ENCODE measurements at places on chromosomes 11 and 22. TPM values are rescaled to one million over a fixed set of nuclear protein-coding genes. Genes with fewer than 3 reads are reported as not detected.

The MS4A7 gene
- total RNA-seq, result 35.5 TPM

The KRTAP5-1 gene
- not detected for total RNA-seq

The GUCY1A2 gene
- total RNA-seq, result 2.4 TPM

The FERMT3 gene
- total RNA-seq, result 13.8 TPM

The CCDC81 gene
- 0.70 TPM for total RNA-seq

The JOSD1 gene
- total RNA-seq, result 21.7 TPM

The UPK3A gene
- not detected for total RNA-seq

The TMPRSS6 gene
- total RNA-seq, result not detected

The OR5D14 gene
- not detected for total RNA-seq

The TNNT3 gene
- 58.7 TPM for total RNA-seq

The VWA5A gene
- 7.1 TPM for total RNA-seq

The PANX2 gene
- 1.6 TPM for total RNA-seq

The CATSPERZ gene
- total RNA-seq, result not detected

The DGCR6 gene
- 11.2 TPM for total RNA-seq

The TRPM5 gene
- total RNA-seq, result not detected

The DNAJB7 gene
- not detected for total RNA-seq

The MIOX gene
- total RNA-seq, result not detected

The KDM4D gene
- total RNA-seq, result 1.1 TPM

The CTSD gene
- 717 TPM for total RNA-seq

The C11orf52 gene
- 2.7 TPM for total RNA-seq

The FGF3 gene
- total RNA-seq, result not detected

The APOL3 gene
- 22.9 TPM for total RNA-seq

The C11orf42 gene
- total RNA-seq, result not detected

The SREBF2 gene
- 77.8 TPM for total RNA-seq

The HPS4 gene
- total RNA-seq, result 12.0 TPM

The PNPLA3 gene
- total RNA-seq, result not detected

The OR1S2 gene
- total RNA-seq, result not detected

The C11orf65 gene
- 0.74 TPM for total RNA-seq

The C1QTNF4 gene
- total RNA-seq, result 0.44 TPM

The SMTN gene
- total RNA-seq, result 233 TPM

The ARHGAP32 gene
- total RNA-seq, result 9.1 TPM

The PYGM gene
- total RNA-seq, result 71.5 TPM

The PRR33 gene
- 0.25 TPM for total RNA-seq

The RBMXL2 gene
- total RNA-seq, result not detected

The SYT12 gene
- 0.15 TPM for total RNA-seq

The SCGB1A1 gene
- not detected for total RNA-seq

The SLC22A8 gene
- total RNA-seq, result not detected

The RAB36 gene
- 1.8 TPM for total RNA-seq

The PES1 gene
- total RNA-seq, result 31.9 TPM

The OR8D1 gene
- not detected for total RNA-seq

The CRYBB3 gene
- total RNA-seq, result not detected

Data from right cardiac atrium (tissue), 5 donors.